ENCODE measurements at places on chromosomes 7 and 10.

DNA sequence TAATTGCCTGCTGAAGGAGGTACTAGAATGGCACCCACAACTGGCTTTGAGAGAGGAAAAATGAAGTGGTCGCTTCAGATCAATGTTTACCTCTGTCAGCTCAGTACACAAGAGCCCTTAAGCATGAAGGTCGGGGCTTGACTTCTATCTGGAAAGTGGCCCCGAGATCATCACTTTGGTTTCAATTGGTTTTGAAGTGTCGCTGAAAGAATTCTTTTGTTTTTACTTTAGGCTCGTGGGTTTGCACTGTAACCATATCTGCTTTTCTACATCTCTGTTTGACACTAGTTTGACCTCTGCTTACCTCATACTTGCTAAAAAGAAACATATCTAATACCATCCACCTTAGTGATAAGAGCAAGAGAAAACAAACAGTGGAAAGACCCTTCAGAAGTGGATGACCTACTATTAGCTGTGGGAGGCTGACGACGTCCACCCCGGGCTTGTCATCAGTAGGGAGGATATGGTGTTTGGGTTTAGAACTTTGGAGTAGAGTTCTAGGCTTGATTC is 361.8 kb downstream of the GATA3 start:
- peak; percentile 30 for DNase-seq

DNA sequence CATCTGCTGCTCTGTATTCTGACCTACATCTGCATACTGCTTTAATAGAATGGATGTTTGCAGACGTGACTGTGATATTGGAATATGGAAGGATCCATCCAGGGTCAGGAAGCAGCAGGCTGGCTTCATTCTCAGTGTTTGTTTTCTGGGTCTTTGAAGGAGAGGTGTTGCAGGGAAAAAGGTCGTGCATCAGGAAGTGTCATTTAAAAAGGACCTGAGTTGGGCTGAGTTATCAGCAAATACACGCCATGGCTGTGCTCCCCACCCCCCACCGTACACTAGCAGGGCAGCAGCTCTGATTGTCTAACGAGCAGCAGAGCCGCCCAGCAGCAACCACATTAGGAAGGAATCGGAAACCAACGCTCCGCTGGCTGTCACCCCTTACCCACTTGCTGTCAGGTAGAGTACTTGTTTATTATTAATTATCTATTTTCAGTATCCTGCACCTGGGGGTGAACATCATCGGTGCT is 63.1 kb upstream of the STEAP1B start:
- no peak for DNase-seq

GRCh38 chr10:56551037-56551436 is 190.0 kb upstream of the ZWINT start:
- no peak for DNase-seq

- DNase-seq = no peak
Measured at GRCh38 chr7:96561892-96562291, 147.8 kb downstream of the SEM1 start.

DNA sequence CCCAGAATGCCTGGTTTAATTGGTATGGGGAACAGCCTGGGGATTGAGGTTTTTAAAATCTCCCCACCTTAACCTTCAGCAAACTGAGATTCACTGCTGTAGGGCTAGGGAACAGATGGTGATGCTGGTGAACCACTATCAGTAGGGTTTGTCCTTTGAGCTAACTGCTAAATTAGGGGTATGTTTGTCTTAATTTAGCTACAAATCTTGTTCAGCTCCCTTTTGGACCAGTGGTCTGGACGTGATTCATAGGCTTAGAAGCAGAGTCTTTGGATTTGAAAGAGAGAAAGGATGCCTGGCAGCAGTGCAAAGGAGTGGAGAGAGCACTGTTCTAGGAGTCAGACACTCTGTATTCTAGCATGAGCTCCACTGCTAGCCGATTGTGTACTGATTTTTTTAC is 2.8 kb downstream of the HDAC9 start:
- DNase-seq = no peak

DNA sequence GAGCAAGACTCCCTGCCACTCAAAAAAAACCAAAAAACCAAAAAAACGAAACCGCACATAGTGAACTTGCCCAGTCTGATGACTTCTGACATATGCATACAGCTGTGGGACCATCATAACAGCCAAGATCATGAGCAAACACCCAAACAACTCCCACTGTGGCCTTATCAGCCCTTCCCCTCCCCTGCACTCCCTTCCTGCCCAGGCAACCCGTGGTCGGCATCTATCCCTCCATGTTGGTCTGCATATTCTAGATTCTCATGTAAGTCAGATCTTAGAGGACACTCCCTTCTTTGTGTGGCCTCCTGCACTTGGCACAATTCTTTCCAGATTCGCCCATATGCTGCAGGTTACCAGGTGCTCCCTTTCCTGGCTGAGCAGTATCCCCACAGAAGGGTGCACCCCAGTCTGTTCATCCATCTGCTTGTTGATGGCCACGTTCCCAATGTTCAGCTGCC is 72.8 kb downstream of the GNA12 start:
- DNase-seq = no peak

GRCh38 chr7:96311967-96312366 is 9.9 kb downstream of the SLC25A13 start:
- no peak for DNase-seq

GRCh38 chr10:71771204-71771603 is 2.1 kb downstream of the VSIR start:
- no peak for DNase-seq

DNA sequence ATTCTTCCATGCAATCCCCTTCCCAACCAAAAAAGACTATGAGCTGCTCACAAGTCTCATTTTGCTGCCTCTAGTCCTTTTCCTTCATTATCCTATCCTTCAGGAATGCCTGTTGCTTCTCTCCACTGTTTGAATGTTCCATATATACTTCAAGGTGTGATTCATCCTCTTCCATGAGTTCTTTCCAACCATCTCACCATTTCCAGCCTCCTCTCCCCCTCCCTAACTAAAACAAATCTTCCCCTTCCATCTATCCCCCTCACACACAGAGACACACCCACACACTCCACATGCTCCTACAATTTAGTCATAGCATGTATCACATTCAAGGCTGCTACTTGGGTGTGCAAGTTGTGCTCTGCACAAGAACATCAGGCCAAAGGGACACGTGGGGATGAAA is 254.3 kb downstream of the DYNC1I1 start:
- DNase-seq = no peak

DNA sequence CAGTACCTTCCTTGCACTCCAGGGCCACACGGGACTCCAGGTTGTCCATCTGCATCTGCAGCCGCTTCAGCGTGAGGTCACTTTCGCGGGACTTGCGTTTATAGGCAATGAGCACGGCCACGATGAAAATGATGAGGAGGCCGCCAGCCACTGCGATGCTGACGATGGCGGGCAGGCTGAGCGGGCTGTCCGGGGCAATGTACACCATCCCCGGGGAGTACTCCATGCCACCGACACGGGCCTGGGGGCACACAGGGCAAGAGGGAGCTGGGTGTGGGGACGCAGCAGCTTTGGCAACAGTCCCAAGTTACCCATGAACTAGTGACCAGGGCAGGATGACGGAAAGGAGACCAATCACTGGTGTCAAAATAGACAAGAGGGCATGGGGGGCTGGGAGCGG is 396.6 kb downstream of the PLXNA4 start:
- no peak for DNase-seq

GRCh38 chr7:41576166-41576565 is 126.7 kb downstream of the INHBA start:
- DNase-seq = no peak

DNA sequence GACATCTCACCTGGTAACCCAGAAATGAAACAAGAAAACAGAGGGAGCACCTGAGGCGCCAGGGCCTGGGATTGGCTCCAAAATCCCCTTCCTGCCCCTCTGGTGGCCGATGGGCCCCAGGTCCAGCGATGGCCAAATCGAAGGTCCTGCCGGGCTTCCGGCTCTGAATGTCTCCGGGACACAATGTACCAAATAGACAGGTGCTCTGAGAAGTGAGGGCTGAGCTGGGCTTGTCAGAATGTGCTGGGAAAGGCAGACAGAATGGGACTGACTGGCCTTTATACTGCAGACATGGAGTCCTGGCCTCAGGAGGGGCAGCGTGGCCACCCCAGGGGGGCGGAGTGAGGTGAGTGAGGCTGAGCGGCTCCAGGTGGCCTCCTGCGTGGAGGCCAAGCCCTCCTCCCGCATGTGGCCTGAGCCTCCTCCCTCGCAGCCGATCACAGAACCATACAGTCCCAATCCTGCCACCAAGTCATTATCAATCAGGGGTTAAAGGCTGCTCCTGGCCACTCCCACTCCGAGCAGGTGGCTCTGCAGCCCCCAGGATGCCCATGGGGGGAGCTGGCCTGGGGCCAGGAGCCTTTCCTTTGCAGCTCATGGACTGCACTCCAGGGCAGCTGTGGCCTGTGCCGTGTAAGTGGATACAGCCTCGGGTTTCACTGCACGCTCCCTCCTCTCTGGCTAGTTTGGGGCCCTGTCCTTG is 185.5 kb downstream of the ADARB2 start:
- DNase-seq = no peak

- no peak for DNase-seq
Measured at GRCh38 chr7:88092676-88092999, 127.2 kb downstream of the SRI start.

- no peak for DNase-seq
Measured at GRCh38 chr7:21108182-21108581, 319.7 kb upstream of the SP4 start.

- no peak for DNase-seq
Measured at GRCh38 chr7:105304040-105304895, 84.5 kb downstream of the SRPK2 start.

GRCh38 chr10:4018054-4018511 is 233.1 kb upstream of the KLF6 start:
- no peak for DNase-seq

DNA sequence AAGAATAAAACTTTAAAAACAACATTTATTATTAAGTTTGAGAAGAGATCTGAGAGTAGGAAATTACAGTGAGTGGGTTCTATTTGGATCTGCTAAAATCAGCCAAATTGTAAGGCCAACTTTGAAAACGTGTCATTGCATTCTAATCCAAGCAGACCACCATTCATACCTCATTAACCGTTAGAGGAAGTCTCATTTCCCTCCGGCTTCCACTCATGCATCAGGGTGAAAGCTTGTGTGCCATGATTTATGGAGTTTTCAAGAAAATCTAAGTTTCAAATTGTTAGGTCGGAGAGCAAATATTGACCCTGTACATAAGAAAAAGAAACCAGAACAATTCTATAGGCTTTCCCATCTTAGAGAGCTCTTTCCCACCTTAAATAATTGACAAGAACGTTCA is 166.6 kb upstream of the NRG3 start:
- DNase-seq = no peak

DNA sequence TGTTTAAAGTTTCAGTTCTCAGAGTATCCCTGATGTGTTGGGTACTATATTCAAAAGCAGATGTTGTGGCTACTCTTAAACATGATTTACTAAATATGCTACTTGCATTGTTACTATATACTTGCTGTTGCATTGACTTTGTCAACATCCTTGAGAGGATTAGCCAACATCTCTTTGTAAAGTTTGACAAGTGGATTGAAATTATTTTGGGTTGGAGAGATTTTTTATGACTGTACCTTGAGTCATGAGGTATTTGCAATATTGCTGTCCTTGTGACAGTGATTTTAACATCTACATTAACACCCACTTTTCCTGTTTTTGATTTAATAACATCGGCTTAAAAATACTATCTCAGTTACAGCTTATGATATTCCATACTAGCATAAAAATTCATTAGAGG is 31.9 kb downstream of the MRC1 start:
- no peak for DNase-seq

DNA sequence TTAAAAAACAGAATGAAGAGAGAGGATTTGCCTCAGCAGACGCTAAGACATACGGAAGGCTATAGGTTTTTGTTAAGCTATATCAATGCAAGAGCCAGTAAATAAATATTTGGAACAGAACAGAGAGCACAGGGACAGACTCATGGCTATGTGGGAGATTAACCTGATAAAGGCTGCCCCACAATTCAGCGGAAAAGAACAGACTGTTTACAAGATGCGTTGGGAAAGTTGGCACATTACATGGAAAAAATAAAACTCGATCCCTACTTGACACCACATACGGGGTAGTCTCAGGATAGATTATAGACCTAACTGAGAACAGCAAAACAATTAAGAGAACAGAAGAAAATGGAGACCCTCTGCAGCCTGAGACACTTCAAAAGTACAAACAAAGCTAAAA is 10.8 kb downstream of the KCNH2 start:
- no peak for DNase-seq

DNA sequence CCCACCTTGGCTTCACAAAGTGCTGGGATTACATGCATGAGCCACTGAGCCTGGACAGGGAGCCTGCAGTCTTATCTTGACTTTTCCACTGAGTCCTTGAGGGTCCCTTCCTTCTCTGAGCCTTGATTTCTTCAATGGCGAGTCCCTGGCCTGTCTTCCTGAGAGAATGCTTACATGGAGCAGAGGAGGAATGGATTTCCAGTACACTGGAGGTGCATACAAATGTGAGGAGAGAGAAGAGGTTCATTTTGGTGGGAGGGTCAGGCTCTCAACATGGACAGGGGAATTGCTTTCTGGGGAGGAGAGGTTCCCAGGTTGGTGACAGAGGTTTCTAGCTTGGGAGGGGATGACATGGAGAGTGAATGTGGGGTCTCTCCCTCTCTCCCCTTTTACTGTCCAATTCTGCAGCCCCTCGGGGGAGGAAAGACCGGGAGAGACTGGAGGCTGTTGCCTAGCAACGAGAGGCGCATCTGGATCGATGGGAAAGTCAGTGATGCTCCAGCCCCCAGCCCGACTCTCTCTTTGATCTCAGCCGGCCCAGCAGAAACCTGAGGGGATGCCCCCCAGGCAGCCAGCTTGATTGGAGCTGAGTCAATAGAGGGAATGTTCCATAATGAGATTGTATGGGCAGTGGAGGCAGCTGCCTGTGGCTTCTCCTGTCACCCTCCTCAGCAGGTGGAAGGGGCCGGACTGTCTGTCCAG is 14.8 kb downstream of the SRRM3 start:
- no peak for DNase-seq

DNA sequence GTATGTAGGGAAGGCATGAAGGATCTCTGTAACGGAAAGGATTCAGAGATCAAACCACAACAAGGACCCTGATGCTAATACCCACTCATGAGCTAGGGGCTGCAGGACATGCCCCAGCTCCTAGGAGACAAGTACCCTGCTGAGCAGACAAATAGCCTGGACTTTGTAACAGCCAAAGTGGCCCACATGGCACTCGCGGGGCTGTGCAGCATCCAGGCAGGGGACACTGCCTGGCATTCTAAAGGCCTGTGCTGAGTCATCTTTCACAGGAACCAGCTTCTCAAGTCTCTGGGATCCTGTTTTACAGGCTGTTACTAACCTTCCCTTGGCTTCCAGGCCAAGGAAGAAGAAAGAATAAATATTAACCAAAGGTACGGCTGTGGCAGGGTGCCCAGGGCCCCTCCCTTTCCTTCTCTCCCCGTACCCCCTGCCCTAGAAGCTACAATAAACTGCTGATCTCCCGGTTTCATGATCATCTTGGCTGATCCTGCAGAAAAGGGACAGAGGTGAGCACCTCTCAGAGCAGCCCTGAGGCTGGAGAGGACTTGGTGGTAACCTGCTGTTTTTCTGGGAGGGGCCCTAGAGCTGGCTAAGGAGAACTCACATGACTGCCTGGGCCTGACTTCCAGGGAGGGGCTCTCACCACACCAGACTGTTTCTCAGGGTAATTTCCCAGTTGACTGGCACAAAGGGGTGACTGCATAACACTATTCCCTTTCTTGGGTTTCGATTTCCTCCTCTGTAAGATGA is 4.2 kb upstream of the RPEL1 start:
- no peak for DNase-seq
